NCI-H1417 treated with DMSO at 0.1 percent for 48 hours (cell line): ENCODE measurements at places on chromosomes 6 and 20.

DNA sequence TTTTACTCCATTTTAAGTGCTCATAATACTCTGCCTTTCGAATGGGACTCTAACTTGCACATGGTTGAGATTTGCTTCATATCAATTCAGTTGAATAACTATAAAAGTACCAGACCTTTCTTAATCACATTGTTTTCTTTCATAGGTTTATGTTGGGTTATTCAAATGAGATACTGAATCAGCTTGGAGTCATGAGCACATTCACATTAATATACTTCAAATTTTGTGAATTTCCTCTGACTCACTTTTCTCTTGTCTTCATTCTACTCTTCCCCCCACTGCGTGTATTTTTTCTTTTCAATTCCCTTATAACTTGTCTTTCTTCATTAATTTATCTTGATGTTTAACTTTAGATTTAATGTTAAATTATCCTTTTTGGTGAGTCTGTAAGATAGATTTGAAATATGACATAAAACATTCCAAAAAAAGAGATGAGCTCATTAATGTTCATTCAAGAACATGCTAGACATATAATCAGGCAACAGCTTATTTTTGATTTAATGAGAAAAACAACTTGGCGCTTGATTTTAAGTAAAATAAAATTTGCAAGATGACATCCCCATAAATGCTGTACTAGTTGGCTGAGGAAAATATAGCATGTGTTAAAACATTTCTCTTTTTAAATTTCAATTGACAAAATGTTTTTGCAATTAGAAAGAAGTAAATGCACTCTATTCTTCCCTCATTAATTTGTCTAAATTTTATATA, 736.0 kb downstream of the CD109 start:
- no peak for DNase-seq

GRCh38 chr6:1574083-1574761, 35.5 kb upstream of the FOXC1 start:
- no peak for DNase-seq

GRCh38 chr6:46129291-46129628, 529 bp upstream of the ENPP4 start:
- no peak for DNase-seq

DNA sequence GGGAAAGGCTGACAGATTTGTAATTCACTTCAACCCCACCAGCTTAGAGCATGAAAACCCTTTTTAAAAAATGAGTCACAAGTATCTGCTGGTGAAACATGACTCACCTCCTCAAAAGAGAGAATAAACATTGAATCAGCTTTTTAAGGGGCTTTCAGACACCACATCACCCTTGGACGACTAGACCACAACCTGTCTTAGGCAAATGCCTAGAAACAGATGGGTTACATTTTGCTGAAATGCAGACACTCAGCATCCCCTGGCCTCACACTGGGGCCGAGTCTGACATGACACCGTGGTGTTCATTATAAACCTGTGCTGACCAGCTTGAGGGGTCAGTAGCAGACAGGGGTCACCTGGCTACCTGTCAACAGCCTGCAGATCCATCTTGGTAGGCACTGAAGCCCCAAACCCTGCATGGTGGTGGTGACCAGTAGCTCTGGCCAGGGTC, 175.3 kb upstream of the CST7 start:
- DNase-seq = no peak

DNA sequence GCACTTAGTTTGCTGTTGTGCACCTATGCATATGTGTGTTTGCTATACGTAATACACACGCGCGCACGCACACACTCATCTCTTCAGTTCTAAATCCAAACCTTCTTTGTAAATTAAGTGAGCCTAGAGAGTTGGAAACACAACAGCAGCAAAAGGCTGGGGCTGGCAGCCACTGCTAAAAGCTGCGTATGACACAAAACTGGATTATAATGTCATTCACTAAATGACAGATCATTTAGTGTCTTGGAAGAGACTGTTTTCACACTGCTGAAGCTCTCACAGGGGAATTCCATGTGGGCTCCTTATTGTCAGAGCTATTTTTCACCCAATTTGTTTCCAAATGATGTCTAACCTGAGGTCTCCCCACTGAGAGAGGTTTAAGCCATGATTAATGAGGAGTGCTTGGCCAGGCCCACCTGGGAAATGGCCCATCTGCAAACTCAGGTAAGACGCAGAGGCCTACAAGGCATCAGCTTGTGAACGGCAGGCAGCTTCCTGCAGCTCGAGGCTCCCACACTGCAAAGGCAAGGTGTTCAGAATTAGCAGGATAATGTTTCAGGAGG, 94.2 kb downstream of the OLIG3 start:
- DNase-seq = no peak

GRCh38 chr6:113104541-113104940, 752.6 kb upstream of the MARCKS start:
- DNase-seq = no peak

DNA sequence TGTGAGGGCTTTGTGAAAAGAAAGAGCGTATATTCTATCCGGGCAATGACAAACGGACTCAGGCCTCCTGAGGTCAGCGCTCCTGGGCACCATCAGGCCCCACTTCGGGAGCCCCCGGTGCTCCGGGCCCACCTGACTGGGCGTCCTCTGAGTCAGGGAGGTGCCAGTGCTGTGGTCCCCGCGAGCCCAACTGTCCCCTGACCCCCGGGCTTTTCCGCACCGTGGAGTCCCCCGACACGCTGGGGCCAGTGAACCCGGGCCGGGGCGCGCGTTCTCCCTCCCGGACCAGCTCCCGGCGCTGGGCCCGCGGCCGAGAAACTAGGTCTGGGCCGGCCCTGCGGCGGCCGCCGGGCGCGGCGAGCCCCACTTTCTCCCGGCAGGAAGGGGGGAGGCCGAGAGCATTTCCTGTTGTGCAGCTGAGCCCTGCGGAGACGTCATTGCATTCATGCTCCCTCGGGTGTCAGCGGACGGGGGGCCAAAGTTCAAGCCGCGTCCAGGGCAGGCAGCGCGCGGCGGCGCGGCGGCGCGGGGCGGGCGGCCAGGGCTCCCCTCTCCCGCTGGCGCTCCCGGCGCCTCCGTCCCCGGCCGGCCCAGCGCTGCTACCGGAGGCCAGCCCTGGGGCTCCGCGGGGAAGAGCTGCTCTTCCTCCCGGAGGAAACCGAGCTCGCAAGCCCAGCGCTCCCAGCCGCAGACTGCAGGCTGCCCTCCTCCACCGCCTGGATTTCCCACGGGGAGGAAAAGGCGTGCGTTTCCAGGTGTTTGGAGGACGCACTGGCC, 18.3 kb downstream of the HIVEP2 start:
- no peak for DNase-seq

DNA sequence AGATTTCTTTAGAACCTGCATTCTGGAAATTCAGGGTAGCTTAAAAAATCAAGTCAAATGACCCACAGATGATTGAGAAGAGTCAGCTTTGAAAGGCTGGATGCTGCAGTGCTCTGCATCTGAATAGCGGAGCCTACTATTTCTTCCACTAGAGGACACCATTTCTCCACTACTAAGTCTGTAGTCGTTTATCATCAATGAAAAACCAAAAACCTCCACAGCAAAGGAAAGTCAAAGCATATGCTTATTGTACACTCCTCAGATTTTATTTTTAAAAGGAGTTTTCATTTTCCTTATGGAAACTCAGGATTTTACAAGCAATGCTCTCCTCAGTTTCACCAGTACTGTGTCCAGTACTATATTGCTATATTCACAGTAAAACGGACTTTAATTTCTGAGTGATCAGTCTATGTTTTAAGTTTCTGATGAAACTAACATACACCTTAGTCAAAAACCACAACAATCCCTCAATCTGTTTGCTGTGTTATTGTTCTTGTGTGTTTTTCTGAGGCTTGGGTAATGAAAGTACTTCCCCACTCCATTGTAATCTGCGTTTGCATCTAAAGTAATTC, 50.5 kb upstream of the ENPP5 start:
- DNase-seq = peak; percentile 34

DNA sequence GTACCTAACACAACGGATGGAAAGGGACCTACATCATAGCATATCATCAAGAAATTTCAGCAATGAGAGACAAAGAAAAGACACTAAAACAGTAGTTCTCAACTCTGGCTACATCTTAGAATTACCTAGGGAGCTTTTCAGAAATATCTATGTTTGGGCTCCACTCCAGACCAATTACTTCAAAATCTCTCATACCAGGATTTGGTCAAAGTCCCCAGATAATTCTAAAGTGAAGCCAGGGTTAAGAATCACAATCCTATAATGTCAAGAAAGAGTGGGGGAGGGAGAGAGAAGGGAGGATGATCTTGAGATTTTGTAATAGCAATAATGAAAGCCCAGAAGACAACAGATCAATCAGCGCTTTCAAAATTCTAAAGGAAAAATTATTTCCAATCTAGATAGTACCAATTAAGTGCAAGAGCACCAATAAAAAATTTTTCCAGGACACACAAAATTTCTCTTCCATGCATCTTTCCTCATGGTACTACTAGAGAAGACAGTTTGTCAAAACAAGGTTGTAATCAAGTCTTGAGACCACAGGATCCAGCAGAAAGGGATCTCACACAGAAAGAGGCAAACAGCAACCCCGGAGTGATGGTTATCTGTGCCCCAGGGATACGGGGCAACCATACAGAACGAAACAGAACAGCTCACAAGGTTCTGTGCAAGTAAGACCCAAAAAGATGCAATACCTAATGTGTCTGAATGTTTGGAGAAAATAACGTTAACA, 152.9 kb upstream of the DST start:
- DNase-seq = no peak

- DNase-seq = no peak
These were observed 18.9 kb upstream of the GTF3C6 start for GRCh38 chr6:110939429-110940200.

DNA sequence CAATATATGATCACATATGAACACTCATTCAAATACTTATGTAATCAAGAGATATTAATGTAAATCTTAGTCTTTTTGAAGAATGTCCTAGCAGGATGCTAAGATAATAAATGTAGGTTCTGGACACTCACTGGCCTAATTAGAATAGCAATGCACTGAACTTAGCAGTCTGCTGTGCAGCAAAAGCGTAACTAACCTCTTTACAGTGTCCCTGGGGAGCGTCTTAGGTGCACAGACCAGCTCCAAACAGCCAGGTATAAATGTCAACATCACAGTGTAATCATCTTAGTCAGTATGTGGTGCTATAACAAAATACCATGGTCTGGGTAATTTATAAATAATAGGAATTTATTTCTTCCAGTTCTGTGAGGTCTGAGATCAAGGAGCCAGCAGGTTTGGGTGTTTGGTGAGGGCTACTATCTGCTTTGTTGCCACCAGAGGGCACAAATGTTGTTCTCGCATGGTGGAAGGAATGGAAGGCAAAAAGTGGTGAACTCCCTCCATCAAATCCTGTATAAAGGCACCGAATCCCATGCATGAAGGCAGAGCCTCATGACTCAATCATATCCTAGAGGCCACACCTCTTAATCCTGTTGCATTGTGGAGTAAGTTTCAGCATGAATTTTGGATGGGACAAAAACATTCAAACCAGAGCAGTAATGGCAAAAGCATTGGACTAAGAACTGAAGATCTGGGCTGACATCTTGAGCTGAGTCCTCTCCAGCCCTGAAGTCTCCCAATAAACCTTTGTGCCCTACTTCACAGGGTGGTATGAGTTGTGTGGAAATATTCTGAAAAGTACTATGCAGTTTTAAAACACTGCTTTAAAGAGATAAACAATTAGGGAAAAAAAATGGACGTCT, 41.8 kb upstream of the FOXO3 start:
- no peak for DNase-seq

DNA sequence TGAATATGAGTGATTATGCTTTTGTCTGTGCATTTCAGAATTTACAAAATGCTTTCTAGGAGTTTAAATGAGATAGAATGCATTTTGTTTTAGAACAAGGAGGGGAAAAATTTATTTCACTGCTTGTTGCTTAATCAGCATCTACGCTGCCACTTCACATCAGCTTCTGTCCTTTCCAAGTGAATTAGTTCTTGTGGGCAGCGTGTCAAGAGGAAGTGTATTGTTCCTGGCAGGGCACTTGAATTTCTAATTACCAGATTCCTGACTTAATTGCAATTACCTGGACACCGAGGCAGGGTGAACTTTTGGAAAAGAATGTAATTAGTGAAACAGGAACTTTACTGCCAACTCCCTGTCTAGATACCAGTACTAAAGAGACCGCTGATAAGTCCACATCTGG, 263.5 kb downstream of the TMEM242 start:
- DNase-seq = no peak

GRCh38 chr20:45578231-45578630, 853 bp downstream of the WFDC8 start:
- DNase-seq = no peak

- no peak for DNase-seq
These were observed 23.9 kb downstream of the RAB44 start for GRCh38 chr6:36721369-36722140.

GRCh38 chr6:127397729-127398630, 54.6 kb upstream of the ECHDC1 start:
- no peak for DNase-seq

GRCh38 chr6:61675734-61676133, 610.3 kb downstream of the KHDRBS2 start:
- no peak for DNase-seq

DNA sequence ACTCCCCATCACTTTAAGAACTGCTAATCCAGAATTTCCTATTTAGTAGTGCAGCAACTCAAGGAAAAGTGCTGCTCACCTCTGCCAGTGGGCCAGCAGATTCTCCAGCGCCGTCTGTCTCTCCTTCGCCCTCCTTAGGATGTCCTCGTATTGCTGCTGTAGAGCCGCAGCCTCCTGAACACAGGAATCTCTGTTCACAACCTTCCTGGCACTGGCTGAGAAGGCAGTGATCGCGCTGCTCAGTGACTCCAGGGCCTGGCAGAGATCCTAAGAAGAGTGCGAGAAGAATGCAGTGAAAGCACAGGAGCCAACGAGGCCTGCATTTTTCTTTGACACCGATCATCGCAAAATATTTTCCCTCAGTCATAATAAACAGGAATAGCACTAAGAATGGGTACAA, 209.0 kb downstream of the SYNE1 start:
- DNase-seq = no peak

- no peak for DNase-seq
These were observed 30.1 kb downstream of the ARFGEF2 start for GRCh38 chr20:48951646-48952045.
